Cortex of kidney (tissue), 1 donor: ENCODE measurements at places on chromosomes 2 and 18.

- no peak for DNase-seq
These were observed 40.2 kb downstream of the THNSL2 start for GRCh38 chr2:88210132-88211002.

DNA sequence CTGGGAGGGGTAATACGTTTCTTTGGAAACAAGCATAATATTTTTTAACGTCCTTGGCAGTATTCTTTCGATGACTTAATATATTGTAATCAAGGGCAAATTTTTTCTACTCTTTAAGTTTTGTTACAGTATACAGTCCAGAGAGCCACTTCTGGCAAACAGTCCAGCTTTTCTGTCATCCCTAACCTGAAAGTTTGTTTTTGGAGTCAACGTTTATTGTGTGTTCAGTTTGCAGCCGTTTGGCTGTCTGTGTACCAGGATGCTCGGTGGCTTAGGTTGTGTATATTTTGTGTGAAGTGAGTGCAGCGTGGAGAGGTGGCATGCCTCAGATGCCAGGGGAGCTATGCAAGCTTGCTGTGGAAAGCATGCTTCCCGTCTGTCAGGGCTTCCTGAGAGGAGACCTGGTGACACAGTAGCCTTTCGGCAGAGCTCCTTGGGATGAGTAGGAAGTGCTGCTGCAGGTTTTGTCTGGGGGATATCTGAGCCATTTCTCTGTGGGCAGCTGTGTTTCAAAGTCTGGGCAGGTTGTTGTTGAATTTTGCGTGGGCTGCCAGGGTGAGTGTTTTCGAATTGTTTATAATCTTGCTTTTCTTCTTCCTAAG, 14.7 kb downstream of the MAP3K20 start:
- DNase-seq, result no peak

DNA sequence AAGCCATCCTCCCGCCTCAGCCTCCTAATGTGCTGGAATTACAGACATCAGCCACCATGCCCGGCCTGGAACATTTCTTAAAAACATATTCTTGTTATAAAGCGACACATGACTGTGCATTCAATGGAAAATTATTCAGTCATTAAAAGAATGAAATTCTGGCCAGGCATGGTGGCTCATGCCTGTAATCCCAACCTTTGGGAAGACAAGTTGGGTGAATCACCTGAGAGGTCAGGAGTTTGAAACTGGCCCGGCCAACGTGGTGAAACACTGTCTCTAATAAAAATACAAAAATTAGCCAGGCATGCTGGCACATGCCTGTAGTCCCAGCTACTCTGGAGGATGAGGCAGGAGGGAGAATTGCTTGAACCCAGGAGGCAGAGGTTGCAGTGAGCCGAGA, 21.6 kb upstream of the RPRD1A start:
- no peak for DNase-seq

DNA sequence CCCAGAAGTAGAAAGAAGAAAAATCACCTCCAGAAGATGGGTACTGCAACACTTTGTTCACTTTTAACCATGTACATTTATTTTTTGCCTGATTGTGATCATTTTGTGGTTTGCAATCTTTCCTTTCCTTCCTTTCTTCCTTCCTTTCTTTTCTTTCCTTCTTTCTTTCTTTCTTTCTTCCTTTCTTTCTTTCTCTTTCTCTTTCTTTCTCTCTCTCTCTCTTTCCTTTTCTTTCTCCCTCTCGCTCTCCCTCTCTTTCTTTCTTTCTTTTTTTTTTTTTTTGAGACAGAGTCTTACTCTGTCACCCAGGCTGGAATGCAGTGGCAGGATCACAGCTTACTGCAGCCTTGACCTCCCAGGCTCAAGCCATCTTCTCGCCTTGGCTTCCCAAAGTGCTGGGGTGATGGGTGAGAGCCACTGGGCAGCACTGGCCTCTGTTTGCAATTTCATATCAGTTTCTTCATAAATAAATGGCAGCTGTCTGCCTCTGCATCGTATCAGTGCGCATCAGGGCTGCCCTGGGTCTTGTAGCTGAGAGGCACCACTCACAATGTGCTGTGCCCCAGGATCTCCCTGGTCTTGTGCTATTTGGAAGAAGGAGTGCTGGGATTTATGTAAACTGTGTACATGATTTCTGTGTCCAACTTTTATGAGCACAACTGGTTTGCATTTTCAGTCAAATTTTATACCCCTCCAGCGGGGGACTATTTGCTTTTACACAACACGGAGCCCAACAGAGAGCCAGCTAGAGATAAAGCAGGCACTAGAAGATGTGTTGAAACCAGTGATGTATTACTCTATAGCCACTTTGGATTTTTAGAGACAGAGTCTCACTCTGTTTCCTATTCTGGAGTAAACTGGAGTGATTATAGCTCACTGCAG, 6.9 kb upstream of the LIMS2 start:
- no peak for DNase-seq

DNA sequence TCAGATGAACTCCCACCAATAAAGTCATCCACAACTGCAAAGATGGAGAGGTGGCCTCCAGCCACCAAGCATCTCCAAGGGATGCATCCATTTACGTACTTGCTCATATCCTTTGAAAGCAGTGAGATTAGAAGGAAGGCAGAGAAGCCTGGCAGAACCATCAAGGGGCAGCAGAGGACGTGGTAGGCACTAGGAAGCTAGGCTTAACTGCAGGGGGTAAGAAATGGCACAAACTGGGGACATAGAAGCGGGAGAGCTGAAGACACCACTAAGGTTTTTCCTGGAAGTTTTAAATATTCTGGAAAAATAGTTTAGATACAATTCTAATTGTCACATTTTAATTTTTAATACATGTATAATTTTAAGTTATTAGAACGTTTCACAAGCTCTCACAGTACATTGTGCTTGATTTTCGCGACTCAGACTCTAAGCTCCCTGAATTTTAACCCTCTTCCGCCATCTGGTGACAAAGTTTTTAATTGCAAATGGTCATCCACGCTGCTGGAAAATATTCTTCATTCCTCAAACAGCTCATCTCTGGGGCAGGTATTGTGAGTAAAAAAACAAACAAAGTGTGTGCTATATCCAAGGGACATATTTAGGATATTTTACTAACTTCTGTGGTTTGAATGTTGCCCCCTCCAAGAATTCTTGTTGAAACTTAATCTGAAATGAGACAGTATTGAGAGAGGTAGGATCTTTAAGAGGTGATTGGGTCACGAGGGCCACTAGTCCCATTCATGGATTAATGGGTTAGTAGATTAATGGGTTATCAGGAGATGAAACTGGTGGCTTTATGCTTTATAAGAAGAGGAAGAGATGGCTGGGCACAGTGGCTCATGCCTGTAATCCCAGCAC, 1.6 kb upstream of the PSTPIP2 start:
- DNase-seq, result no peak

GRCh38 chr2:120189189-120189588, 34.0 kb downstream of the TMEM185B start:
- DNase-seq, result no peak

GRCh38 chr2:102253753-102254150, 57.6 kb upstream of the IL1RL1 start:
- DNase-seq, result no peak

DNA sequence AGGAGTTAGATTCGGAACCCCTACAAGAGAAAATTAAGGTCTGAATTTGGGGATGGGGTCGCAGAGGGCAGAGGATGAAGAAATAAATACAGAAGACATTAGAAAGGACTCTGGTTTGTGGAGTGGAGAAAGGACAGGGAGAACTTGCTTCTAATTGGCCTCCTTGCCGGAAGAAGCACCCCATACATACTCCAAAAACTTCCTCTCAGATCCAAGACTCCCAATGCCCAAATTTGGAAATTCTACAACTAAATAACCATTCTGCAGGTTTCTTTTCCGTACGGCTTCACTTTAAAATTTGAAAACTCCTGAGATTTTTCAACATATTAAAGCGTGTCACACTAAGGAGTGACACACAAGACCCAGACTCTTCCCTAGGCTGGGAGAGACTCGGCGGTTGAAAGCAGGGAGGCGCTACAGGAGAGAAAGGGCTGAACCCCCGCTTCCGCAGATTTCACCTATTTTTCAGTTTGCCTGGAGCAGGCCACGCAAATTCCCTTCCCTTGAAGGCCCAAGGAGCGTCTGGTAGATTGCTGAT, 478 bp downstream of the CLHC1 start:
- no peak for DNase-seq

- no peak for DNase-seq
These were observed 86.3 kb downstream of the SPIRE1 start for GRCh38 chr18:12571630-12572029.

- no peak for DNase-seq
These were observed 22.1 kb downstream of the EHD3 start for GRCh38 chr2:31255911-31256571.

DNA sequence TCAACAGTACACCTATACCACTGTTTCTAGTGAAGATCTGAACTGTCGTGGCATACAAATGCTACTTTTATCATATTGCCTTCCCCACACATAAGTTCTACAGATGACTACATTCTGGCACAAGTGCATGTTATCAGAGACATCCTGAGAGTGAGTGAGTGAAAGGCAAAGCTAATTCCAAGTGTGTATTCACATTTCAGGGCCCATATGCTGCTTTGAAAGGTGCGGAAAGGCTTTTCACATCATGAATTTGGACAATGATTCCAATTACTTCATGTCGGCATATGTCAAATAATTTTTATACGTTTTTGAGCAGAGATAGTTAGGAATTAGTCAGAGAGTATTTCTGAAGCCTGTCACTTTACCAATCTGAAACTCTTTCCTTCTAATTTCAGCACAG, 101.7 kb downstream of the GAREM1 start:
- DNase-seq, result no peak

DNA sequence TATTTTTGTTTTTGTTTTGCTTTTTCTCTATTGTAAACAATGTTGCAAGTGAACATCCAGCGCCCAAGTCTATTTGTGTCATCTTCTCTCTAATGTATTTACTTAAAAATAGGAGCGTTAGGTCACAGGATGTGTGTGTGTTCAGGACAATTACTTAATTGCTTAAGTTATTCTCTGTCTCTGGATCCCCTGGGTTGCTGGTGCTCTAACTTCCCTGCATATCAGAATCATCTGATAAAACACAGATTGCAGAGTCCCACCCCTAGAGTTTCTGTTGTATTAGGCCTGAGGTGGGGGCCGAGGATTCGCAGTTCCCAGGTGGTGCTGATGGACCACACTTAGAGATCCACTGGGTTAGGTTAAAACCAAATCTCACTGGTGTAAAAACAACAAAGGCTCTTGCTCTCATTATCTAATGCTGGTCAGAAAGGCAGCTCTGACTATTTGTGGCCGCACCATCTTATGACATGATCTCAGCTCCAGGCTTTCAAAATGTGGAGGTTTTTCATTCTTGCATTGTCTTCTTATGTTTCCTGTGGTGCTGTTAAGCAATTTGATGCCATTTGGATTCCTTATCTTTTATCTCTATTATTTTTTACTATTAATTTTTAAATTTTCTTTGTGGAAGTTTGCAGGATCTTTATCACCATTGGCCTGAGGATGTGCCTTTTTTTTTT, 87.7 kb downstream of the CLIP4 start:
- DNase-seq, result no peak

DNA sequence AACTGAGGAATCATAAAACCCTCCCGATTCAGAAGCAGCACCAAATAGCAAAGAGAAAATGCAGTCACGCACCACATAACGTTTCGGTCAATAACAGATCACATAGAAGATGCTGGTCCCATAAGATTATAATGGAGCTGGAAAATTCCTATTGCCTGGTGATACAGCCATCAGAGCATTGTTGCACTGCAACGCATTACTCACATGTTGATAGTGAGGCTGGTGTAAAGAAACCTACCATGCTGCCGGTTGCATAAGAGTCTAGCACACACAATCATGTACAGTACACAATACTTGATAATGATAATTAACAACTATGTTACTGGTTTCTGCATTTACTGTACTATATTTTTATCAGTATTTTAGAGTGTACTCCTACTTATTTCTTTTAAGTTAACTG, 32.5 kb downstream of the RNF152 start:
- DNase-seq, result no peak

- DNase-seq, result no peak
These were observed 39.1 kb downstream of the MRPL35 start for GRCh38 chr2:86238354-86238753.

- DNase-seq, result no peak
These were observed 69.7 kb downstream of the DCC start for GRCh38 chr18:52409727-52410126.

DNA sequence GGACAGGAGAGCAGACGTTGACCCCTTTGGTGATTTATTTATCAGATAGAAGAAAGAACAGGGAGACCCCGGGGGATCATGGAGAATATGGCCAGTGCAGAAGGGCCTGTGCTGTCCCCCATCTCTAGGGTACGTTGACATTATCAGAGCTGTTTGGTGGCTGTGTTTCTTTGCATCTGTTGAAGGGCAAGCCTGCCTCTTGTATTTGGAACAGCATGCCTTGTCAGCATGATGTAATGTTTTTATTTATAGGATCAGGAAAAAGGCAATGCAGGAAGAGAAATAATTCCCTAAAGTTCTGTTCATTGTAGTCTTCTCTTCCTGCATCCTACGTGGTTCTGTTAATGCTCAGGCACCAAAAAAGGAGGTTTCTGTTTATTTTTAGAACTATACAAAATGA, 49.8 kb upstream of the CABYR start:
- no peak for DNase-seq

DNA sequence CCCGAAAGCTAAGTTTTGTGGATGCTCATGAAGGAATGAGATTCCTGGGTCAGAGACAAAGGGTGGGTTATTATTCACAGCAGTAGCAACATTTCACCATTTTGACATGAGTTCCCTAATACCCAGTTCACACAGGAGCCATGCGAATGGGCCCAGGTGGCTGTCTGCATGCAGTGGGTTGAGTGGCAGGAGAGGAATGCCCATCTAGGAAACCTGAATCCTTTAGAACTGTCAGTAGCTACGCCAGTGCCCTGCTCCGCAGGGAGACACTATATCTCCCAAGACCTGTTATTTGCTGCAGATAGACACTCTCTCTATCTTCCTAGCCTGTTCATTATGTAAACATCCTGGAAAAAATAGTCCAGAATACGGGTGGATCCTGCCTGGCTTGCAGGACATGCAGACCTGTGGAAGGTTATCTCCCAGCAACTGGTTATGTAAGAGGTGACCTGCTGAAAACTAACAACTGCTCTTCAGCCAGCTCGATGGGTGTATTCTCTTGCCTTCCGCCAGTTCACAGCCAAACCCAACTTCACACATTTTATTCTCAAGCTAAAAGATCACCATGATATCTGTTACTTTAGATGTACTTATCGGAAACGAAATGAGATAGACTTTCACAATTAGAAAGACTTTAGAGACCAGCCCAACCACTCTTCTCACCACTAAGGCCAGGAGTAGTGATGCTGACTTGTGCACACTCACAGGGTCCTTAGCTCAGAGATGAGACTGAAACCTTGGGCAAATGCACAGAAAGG, 59.1 kb downstream of the MBP start:
- DNase-seq, result no peak

- no peak for DNase-seq
These were observed 61.1 kb downstream of the ANTXR1 start for GRCh38 chr2:69073928-69074570.
